ENCODE measurements at places on chromosomes 4 and X.

- DNase-seq, result no peak
These were observed 1.6 kb upstream of the CCDC149 start for GRCh38 chr4:24914460-24914859.

DNA sequence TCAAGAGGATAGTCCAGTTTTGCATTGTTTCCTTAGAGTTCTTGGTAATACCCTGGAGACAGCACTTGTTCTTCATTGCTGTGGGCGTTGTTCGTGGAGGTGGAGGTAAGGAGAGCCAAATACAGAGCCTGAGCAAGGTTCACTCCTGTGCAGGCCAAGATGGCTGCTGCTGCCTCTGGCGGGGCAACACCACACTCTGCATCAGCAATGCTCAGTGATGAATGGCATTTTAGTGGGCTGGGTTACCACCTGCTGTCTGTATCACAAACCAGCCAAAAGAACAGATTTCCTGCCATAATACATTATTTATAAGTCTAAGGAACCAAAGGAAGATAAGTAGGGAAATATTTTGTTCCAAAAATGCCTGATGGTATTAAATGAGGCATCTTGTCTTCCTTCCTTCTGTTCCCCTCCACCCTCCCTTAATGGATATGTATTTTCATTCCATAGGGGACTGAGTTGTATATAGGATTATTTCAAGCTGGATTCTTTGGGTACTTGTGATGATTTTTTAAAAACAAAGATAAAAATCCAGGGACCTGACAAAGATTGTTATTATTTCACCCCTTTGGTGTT lies 61.6 kb upstream of the LIMCH1 start:
- no peak for DNase-seq

DNA sequence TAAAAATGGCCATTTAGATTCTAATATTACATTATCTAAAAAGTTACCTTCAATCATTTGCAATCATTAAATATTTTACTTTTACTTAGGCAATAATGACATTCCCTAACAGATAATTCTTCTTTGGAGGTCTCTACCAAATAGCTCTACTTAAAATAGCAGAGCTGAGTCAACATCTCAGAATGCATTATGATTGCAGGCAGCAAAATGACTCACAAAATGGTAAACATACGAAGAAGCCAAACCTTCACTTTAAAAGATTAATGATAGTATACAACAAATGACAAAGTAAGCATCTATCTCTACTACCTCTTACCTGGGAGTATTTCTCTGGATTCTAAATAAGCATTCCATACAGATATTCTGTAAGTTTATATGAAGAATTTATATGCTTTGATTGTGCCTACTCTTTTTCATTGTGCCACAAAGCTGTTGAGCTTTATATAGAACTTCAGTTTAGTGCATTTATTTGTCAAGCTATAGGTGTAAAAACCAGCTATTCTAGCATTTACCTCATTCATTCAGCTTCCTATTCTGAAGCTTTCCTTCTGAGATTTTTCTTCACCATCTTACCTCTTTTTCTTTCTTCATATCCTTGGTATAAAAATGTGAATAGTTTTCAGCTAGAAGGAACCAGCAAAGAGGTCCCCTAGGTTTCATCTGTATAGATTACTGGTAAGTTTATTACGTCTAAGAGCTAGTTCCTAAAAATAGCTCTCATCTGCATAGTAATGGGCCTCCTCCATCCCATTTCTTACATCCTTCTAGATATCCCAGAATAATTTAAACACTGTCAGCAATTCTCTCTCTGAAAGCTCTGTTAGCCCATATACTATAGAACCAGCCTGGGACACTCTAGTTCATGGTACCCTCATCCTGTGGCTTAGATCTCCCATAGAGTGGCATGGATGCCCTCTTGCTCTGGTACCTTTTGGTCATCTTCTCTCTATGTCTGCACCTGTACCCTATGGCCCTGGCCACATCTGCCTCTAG lies 17.2 kb upstream of the SPCS3 start:
- DNase-seq, result no peak

DNA sequence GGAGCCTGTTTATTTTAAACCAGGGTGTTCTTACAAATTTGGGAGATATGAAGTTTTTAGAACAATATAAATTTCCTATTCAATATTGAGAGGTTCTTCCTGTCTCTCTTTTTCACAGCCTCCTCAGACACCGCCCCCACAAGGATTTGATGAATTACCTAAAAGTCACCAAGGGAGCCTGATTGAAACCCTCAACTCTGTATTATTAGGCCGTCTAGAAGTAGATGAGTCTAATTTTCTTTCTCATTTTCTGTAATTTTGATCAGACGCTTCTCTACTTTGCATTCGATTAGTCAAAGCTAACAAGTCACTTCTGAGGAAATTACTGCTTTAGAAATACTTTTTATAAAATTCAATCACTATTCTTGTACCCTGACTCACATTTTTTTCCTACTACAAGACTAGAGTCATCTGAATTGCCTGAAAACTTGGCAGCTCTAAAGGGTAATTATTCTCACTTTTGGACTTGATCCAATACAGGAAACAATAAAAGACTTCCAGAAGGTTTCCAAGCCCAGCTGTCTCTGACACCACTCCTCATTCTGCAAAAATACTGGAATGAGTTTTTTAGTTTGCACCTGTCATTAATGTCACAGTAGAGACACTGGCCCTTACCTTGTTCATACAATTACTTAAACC lies 111.2 kb downstream of the ELOVL6 start:
- no peak for DNase-seq

DNA sequence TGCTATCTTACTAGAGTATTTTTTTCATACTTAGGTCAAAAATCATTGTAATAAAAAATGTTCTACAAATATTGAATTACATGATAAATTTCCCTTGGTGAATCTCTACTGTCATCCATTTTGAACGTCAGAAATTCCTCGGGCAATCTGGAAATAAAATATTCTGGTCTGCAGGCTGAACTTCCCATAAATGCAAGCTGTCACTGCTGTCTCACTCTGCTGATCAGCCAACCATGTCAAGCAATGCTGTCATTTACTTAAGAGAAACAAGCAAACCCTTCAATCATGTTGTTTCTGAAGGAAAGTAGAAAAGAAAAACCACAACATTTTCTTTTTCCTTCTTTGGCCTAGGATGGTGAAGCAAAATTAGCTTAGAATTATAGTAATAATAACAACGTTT lies 514.2 kb upstream of the GALNT7 start:
- DNase-seq, result no peak

- DNase-seq, result no peak
These were observed 62.0 kb downstream of the MAOA start for GRCh38 chrX:43718081-43718480.

DNA sequence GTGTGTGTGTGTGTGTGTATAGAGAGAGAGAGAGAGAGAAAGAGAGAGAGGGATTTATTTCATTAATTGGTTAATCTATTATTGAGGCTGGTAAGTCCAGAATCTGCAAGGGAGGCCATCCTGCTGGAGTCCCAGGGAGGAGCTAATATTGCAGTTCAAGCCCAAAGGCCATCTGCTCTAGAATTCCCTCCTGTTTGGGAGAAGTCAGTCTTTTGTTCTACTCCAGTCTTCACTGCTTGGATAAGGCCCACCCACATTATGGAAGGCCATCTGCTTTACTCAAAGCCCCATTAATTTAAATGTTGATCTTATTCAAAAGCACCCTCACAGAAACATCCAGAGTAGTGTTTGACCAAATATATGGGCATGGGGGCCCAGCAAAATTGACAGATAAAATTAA lies 317.5 kb upstream of the RASGEF1B start:
- no peak for DNase-seq

DNA sequence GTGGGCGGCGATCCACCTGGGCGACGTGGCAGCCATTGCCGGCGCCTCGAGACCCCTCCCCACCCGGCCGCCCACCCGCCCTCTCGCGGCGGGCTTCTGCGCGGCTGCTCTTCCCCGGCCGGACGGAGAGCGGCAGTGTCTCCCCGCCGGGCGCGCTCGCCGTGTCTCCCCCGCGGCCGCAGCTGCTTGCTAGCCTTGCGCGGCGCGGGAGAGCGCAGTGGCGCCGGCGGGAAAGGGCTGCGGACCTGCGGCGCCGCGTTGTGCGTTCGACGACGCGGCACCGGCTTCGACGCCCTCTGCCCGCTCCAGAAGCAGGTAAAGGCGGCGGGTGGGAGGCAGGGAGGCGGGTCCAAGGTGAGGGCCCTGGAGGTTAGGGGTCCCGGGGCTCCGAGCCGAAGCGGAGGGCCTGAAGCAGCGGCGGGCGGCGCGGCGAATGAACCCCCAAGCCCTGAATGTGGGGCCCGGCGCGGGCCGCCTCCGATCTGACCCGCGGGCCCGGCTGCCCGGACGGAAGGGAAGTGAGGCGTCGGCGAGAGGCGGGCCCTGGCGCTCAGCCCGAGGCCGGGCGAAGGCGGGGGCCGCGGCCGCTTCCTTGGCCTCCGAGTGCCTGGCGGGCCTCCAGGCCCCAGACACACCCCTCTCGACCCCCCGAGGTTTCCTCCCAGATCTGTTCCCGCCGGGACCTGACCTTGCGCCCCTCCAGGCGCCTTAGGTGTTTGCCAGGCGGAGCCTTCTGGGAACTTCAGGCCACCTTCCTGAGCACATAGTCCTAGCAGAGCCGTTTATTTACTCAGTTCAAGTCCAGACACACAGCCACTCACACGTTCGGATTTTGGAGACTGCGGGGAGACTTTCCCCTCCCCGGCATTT lies at the start of gene N4BP2:
N4BP2 (plus strand) TSS at position 135 of the 870 bp plus-strand sequence. CDS start 40,491 bp downstream, outside the sequence.
- DNase-seq, result peak; percentile 81

- no peak for DNase-seq
These were observed 48.0 kb downstream of the SORCS2 start for GRCh38 chr4:7240306-7240705.
